Muscle of arm (tissue), 14 donors: ENCODE measurements at places on chromosomes 16 and 17. TPM values are rescaled to one million over a fixed set of nuclear protein-coding genes. Genes with fewer than 3 reads are reported as not detected.

- DNase-seq: no peak
These were observed 13.7 kb downstream of the GJD3 start for GRCh38 chr17:40350689-40351358.

DNA sequence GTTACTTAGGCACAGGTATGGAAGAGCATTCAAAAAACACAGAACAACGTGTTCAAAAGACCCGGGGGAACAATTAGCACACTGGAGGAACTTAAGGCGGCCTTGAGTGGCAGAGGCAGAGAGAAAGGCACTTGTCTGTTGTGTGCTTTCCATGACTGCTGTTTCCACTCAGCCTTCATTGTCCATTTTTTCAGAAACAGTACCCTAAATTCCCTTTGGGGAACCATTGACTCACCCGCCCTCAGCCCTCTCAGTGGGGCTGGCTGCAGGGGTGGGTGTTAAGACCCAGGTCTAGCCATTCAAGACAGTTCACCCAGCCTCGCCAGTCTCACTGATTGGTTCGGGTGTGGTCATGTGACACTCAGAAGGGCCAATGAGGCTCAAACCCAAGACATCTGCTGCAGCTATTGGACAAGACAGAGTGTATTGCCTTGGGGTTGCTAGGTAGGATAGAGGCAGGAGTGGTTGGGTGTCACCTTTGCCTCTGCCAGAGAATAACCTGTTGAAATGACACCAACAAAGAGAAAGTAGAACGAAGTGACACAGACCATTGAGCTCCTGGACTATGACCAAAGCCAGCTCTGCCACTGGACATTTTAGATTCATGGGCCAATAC, 19.6 kb upstream of the CEP20 start:
- no peak for DNase-seq

GRCh38 chr17:77038884-77039555, 101.7 kb upstream of the SEC14L1 start:
- no peak for DNase-seq

- DNase-seq: no peak
These were observed 21.9 kb upstream of the CAPN15 start for GRCh38 chr16:505479-506245.

DNA sequence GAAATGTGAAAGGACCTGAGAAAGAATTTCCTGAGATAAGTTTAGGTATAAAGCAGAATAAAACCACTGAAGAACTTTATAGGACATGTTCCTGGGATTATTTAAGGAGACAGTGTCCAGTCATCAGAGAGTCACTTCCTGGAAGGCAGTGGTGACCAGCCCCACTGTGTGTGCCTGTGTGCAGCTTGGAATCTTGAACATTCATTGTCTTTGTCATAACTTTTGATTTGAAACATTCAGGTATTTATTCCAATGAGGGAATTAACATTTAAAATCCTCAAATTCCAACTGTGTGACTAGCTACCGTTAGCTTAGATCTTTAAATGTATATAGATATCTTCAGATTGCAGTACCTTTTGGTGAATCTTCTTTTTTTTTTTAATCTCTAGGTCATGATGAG, 61.7 kb upstream of the MRC2 start:
- no peak for DNase-seq

GRCh38 chr16:11399261-11399831, 54.1 kb downstream of the RMI2 start:
- DNase-seq: no peak

- DNase-seq: no peak
These were observed 26.6 kb downstream of the CNTNAP4 start for GRCh38 chr16:76303637-76304314.

- no peak for DNase-seq
These were observed 57.9 kb downstream of the RTN4RL1 start for GRCh38 chr17:1967213-1967612.

- no peak for DNase-seq
These were observed 9.9 kb downstream of the RND2 start for GRCh38 chr17:43034894-43035293.

DNA sequence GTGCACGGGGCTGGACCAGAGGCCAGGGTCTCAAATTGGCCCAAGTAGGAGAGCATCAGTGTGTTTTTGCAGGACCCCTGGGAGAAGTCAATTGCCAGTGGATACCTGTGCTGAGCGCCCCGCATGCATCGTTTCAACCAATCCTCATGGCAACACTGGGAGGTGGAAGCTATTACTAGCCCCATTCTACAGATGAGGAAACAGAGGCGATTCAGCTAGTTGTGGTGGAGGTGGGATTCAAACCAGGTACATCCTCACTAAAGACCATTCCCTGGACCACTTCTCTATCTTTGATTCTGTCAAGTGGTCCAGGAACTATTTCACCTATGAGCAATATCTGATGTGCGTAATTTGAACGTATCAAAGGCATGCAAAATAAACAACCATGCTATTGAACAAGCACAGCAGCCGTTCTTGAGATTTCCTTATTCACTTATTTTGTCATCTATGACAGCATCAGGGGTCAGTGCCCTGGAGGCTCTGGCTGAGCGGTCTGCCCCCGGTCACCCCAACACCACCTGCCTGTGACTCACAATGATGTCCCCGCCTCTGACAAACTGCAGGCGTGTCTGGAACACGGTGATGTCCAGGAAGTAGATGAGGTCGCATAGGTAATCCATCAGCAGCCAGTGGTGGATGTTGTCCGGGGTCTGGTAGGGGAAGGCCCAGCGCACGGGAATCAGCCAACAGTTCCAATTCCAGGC, 54.0 kb downstream of the CNGB1 start:
- DNase-seq: no peak

DNA sequence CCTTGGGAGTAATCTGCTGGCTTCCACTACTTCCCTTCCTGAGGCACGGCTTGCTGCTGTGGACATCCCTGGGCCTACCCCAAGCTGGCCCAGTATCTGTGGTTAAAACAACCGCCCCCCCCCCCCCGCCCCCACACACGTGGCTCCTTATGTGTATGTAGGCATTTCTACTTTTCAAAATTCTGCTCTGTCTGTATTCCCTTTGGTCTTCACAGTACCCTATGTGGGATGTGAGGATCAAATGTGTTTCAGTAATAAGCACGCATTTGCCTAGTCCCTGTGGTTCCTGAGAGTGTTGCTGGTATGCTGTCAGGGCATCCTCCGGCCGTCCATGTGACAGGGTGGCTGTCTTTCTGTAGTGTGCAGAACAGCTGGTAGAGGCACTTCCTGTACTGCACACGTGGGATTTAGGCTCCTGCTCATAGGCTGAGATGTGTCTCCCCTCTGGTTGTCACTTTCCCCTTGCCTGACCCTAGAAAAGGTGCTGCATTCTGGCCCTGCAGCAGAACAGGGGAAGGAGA, 2.2 kb downstream of the NT5M start:
- DNase-seq: no peak

DNA sequence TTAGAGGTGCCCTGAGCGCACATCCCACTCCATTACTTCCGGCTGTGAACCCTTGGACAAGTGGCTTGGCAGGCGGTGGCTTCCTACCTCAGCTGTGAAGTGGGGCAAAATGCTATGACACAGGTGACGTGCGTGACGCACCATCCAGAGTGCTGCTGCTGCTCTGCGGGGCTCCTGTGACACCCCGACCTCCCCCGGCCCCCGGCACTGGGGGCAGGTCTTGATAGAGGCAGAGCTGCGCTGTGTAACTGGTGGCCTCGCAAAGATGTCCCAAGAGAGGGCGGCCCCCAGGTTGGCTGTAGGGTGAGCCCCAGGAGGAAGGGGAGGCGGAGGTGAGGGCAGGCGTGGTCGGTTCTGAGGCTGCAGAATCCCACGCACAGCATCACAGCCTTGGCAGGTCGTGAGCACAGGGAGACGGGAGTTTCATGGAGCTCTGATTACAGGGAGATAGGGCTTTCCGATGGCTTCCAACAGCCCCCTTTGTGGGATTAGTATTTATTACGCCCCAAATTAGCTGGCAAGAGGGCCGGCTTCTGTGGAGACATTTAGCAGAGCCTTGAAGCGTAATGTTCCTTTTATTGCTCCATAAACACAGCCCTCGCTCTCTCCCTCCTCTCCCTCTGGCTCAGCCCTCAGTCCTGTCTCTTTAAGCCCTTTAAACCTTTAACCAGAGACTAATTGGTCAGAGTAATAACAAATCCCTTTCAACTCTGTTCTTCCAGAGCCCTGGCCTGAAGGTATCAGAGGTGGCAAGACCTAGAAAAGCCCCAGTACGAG, 328.1 kb downstream of the C16orf95 start:
- no peak for DNase-seq

DNA sequence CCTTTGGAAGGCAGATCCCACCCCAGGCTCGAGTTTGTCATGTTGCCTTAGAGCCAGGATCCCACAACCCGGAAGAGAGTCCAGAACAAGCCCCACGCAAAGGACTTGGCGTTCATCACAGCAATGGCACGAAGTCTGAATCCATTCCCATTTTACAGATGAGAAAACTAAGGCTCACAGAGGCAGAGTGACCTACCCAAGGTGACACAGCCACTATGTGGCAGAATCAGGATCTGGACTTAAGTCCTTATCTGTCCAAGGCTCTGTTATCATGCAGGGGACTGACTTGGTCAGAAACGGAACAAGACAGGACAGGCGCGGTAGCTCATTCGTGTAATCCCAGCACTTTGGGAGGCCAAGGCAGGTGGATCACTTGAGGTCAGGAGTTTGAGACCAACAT, 86.5 kb downstream of the GSG1L start:
- no peak for DNase-seq

GRCh38 chr17:65913326-65913850, 278.5 kb downstream of the CEP112 start:
- DNase-seq: peak; percentile 38

DNA sequence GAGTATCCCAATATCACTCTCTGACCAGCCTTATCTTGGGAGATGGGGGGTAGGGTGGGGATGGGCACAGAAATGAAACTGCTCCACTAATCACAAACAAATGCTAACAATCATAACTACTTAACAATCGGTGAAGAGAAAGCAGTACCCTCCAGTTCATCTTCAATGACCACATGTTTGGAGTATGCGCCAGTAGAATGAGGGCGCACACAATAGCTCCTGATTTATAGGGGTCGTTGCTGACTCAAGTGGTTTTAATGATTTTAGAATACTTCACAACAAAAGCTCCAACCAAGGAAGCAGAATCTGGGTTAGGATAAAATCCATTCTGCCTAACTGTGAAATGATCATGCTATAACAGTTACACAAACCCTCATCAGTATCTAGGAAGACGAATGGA, 184.4 kb downstream of the AATF start:
- no peak for DNase-seq

GRCh38 chr17:35641032-35641431, 53.9 kb downstream of the AP2B1 start:
- DNase-seq: no peak

DNA sequence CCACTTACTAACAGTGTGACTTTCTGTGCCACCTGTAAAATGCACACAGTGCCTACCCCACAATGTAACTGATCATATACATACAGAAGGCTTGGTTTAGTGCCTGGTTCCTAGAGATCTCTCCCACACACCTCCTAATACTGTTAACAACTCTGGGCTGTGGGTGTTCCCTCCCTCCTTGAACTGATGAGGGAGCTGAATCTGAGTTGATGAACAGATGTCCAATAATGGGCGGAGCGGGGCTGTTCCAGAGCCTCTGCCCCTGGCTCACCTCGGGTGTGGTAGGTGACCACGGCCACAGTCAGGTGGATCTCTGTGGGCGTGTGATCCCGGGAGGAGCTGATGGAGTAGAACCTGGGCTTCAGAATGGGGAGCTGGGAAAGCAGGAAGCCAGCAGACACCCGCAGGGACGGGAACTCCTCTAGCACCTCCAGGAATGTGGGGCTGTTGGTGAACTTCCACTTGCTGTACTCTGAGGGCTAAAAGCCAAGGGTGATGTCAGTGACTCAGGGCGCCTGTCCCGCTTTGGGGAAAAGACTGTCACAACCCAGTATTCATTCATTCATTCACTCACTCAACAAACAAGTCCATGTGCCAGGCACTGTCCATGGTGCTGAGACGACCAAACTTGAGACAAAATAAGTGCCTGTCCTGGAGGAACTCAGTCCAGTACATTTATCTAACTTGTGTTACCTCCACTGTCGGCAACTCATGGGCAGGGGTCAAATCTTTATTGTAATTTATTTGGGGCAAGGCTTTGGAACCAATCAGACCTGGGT, 37.6 kb downstream of the NOS2 start:
- DNase-seq: peak; percentile 27

DNA sequence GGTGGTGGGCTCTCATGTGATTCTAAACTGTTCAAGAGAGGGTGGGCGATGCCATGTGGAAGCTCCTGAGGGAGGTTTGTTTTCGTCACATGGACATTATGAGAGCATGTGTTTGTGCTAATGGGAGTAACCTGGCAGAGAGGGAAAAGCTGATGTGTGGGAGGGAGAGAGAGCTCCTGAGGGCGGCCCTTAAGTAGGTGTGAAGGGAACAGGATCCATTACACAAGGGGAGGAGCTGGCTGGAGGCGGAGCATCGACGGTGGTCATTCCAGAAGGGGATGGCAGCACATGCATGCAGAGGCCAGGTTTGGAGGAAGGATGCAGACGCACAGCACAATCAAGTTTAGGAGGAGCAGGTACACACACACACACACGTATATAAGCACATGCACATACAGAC, 197.5 kb downstream of the RPTOR start:
- no peak for DNase-seq

DNA sequence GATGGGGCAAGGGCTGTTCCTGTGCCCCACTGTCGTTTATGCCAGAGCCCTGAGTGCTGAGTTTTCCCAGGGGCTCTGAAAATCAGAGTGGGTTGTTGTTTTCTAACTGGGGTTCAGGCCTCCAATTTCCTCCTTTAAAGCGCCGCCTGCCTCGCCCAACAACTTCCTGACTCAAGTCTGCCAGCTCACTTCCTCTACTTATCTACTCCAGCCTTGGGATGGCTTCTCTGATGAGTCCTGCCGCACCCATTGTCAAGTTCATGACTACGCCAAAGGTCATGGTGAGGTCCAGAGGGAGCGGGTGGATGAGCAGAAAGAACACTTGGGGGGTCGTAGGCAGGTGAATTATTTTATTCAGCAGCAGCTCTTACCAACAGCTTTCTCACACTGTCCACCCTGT, 104.7 kb downstream of the UTP18 start:
- no peak for DNase-seq

The EFTUD2 gene
- 59.8 TPM for polyA plus RNA-seq

The AXIN1 gene
- polyA plus RNA-seq: 11.8 TPM

The NXN gene
- polyA plus RNA-seq: 53.7 TPM

The CDH1 gene
- not detected for polyA plus RNA-seq

The SCNN1B gene
- polyA plus RNA-seq: not detected

The DNAAF1 gene
- not detected for polyA plus RNA-seq

The KCNJ18 gene
- not detected for polyA plus RNA-seq

The TNFSF13 gene
- polyA plus RNA-seq: 6.9 TPM

The PPP1R1B gene
- polyA plus RNA-seq: 0.96 TPM
